T-helper 22 cell (primary cell): ENCODE measurements at places on chromosomes 6 and 20.

GRCh38 chr20:41011551-41012067 lies 17.0 kb upstream of the TOP1 start:
- no peak for DNase-seq

GRCh38 chr6:157685596-157686280 lies 137.3 kb upstream of the SNX9 start:
- DNase-seq = no peak

GRCh38 chr6:144633886-144634285 lies 348.8 kb downstream of the UTRN start:
- DNase-seq = no peak

GRCh38 chr6:151216804-151217203 lies 23.0 kb upstream of the AKAP12 start:
- DNase-seq = no peak

- no peak for DNase-seq
These were observed 5.5 kb downstream of the MANBAL start for GRCh38 chr20:37295001-37295400.

DNA sequence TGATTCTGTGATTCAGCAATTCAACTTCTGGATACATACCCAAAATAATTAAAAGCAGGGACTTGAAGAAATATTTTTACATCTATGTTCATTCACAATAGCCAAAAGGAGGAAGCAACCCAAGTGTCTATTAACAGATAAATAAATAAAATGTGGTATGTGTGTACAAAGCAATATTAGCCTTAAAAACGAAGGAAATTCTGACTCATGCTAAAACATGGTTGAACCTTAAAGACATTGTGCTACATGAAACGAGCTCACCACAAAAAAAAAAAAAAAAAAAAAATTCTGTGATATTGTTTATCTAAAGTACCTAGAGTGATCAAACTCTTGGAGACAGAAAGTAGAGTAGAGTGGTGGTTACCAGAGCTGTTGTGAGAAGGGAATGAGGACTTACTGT lies 54.8 kb upstream of the TFAP2D start:
- DNase-seq = no peak

DNA sequence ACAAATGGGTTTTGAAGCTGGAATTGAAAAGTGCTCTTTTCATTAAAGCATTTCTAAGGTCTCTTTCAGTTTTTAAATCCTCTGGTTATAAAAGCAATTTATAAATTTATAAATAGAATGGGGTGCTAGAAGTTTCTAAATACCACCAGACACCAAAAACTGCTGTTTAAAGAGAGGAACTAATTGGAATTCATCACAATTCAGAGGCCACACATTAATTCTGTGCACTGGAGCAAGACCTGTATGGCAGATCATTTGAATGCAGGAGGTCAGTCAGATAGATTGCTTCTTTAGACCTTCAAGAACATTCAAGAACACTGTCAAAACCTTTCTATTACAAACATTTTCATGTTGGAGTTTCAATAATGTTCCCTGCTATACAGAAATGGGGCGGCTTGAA lies 55.1 kb downstream of the ALDH8A1 start:
- no peak for DNase-seq

GRCh38 chr20:22974354-22974753 lies 60.8 kb upstream of the SSTR4 start:
- DNase-seq = no peak
